Amniotic stem cell (primary cell): ENCODE measurements at places on chromosomes 11 and 22.

DNA sequence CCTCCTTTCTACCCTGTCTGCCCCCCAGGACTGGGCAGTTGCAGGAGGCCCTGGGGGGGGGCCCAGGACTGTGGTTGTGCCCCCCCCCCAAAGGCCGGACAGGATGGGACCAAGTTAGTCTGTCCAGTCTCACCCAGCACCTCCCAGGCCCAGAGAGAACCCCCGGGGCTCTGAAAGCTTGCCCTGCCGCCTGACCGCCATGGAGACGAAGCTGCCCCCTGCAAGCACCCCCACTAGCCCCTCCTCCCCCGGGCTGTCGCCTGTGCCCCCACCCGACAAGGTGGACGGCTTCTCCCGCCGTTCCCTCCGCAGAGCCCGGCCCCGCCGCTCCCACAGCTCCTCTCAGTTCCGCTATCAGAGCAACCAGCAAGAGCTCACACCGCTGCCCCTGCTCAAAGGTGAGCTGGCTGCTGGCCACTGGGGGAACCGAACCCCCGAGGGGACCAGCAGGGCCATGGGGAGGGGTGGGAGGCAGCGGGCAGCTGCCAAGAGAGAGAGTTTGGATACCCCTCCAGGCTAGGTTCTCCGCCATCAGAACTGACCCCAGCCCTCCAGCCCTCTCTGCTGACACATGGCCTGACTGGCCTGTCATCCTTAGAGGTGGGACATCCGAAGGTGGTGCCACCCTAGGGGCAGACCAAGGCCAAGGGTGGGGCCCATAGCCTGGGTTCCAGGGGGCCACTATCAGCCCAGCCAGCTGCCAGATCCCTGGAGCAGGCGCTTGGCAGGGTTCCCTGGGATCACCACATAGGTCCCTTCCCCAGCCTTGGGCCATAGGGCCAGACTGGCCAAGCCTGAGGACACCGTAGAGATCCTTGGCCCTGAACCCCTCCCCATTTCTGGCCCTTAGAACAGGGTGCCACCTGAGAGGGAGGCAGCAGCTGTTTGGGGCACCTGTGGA, 1.3 kb downstream of the PPP2R5B start:
- no peak for DNase-seq

DNA sequence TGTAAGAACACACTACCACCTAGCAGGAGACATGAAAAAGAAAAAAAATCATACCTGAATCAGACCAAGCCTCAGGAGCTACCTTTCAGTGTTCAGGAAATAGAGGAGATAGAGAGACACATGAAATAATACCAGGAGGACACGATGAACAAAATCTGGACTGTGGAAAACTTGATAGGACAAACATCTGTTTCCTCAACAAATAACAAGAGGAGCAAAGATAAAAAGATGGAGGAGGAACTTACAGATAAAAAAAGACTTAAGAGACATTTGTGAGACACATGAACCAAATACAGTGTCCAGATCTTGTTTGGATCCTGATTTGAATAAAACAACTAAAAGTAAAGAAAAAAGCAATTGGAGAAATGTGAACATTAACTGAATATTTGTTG, 12.4 kb upstream of the KCNE3 start:
- DNase-seq: no peak

DNA sequence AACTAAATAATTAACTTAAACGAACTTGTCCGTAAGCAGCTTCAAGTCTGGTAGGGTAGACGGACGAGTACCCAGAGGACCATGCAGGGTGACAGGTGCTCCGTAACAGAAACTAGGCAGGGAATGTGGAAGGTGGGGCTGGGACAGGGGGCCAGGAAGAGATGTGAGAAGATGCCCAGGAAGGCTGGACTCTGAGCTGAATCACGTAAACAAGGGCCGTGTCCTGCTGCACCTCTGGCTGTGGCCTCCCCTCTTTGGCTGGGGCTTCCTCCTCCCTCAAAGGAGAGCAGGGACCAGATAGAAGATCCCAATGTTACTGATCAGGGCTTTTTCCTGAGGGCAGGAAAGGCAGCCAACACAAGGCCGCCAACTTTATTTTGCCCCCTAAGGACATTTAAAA, 47.9 kb downstream of the PACSIN2 start:
- no peak for DNase-seq

GRCh38 chr11:75813622-75814039, 1.4 kb upstream of the UVRAG start:
- no peak for DNase-seq

GRCh38 chr11:130937051-130937450, 20.8 kb upstream of the SNX19 start:
- DNase-seq: no peak

- no peak for DNase-seq
Observed at GRCh38 chr11:3631331-3631730, 10.5 kb downstream of the ART5 start.
